ENCODE measurements at places on chromosomes 2 and 18.

GRCh38 chr2:149027590-149028250, 10.8 kb upstream of the LYPD6B start:
- DNase-seq, result no peak

GRCh38 chr2:171069286-171069956, 91.3 kb downstream of the TLK1 start:
- DNase-seq, result no peak

- DNase-seq, result no peak
These were observed 72.9 kb downstream of the QPCT start for GRCh38 chr2:37417321-37417720.

GRCh38 chr18:13125191-13125590, 93.4 kb upstream of the LDLRAD4 start:
- DNase-seq, result no peak
